ENCODE measurements at places on chromosomes 7 and 10.

GRCh38 chr7:138126928-138127327, 50.7 kb downstream of the AKR1D1 start:
- no peak for DNase-seq
- no peak overlapping the region for H3K4me3 ChIP-seq
- H3K27me3 ChIP-seq: no peaks in the 10 kb centered on the region
- H3K27ac ChIP-seq: no peak overlapping the region
- no peaks in the 10 kb centered on the region for H3K4me1 ChIP-seq
- no peaks in the 10 kb centered on the region for H3K36me3 ChIP-seq

DNA sequence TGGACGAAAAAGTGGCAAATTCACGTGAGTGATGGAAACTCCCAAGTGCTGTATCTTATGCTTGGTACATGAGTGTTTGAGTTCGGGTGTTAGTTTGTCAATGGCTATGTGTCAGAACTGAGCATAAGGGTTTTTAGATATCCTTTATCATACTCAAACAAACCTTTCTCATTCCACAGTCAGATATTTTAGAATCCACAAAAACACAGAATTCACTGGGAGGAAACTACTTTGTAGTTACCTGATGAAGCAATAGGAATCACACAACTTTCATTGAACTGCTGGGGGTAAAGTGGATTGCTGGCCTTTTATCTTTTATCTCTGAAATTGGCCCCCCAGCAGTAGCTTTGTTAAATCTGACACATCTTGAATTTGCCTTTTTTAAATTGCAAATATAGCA, 64.0 kb downstream of the DKK1 start:
- H3K27me3 ChIP-seq: no peaks in the 10 kb centered on the region
- no peak overlapping the region for H3K27ac ChIP-seq
- no peaks in the 10 kb centered on the region for H3K36me3 ChIP-seq
- H3K4me1 ChIP-seq: no peaks in the 10 kb centered on the region
- DNase-seq: no peak

GRCh38 chr7:92748495-92748894, 87.9 kb downstream of the CDK6 start:
- no peak overlapping the region for H3K27ac ChIP-seq
- H3K27me3 ChIP-seq: no peaks in the 10 kb centered on the region
- H3K4me1 ChIP-seq: no peaks in the 10 kb centered on the region
- no peak overlapping the region for H3K4me3 ChIP-seq
- no peaks in the 10 kb centered on the region for H3K36me3 ChIP-seq

DNA sequence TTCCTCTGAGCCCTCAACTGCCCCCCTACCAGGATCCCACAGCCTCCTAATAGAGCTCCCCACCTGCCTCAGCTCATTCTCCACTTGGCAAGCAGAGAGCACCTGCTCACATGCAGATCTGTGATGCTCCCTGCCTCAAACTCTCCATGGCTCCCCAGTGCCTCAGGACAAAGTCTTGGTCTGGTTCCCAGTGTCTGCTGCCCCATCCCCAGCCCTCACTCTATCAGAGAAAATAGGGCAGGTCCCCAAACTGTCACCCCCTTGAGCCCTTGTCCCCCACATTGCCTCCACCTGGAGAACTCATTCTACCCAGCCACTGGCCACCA, 20.8 kb upstream of the ELN start:
- no peak overlapping the region for H3K4me3 ChIP-seq
- no peak overlapping the region for H3K27ac ChIP-seq
- H3K36me3 ChIP-seq: no peaks in the 10 kb centered on the region
- no peaks in the 10 kb centered on the region for H3K27me3 ChIP-seq

DNA sequence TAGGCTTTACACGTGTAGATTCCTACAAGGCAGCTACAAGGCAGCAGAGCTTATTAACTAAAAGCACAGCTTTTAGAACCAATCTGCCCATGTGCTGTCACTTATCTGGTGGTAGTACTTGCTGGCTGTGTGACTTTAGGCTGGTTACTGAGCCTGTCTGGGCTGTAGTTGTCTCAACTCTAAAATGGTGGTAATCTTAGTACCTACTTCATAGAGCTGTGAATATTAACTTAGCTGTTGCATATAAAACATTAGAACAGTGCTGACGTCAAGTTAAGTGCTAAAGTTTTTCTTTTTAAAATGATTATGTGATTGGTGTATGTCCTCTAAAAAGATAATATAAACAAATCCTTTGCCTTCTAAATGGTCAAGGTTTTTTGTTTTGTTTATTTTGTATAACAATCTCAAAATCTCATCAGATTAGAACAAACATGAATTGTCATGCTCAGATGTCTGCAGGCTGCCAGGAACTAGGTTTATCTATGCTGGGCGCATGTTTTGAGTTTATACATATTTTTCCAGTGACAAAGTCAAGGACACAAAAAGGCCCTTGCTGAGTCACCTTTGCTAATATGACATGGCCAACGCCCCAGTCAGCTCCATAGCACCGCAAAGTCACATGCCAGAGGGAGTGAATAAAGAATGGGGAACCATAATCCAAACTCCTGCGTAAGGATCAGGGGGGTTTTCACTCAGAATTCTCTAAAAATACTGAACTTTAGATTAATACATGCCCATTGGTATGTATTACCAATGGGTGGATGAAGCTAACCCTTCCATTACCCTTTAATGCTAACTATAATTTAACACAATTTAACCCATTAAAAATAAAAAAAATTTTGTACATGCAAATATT, 39.8 kb upstream of the ARL4A start:
- H3K27ac ChIP-seq: no peak overlapping the region
- no peaks in the 10 kb centered on the region for H3K4me1 ChIP-seq
- DNase-seq: no peak
- peaks cover 2% of the 10 kb centered on the region for H3K27me3 ChIP-seq

DNA sequence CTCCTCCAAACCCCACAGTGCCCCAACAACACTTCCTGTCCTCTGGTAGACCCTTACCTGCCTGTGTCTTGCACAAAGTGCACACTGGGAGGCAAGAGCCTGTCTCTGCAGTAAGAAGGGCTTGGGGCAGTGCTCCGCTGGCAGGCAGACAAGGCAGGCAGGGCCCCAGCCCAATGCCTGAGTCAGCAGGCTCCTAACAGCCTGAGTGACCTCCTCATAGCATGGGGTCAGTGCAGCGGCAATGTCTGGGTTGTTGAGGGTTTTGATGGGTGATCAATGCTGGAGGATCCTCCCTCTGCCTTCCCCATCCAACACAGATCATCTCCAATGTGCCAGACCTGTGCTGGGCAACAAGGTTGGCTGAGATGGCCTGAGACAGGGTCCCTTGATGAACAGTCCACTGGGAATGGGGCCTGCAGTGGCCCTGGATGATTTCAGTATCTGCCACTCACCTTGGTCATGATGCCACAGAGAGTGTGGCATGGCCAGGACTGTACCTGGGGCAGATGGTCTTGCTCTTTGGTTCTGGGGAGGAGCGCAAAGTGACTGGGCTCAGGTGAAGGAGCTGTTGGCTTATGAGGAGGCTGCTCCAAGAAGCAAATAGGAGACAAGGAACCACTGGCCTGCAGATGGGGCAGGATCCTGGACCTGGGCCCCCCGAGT, 55.6 kb upstream of the CAMK2B start:
- no peaks in the 10 kb centered on the region for H3K4me1 ChIP-seq
- H3K4me3 ChIP-seq: no peak overlapping the region
- no peak for DNase-seq
- peaks cover 17% of the 10 kb centered on the region for H3K36me3 ChIP-seq
- H3K27ac ChIP-seq: no peak overlapping the region

- no peaks in the 10 kb centered on the region for H3K36me3 ChIP-seq
- H3K27me3 ChIP-seq: peaks cover 43% of the 10 kb centered on the region
- H3K4me1 ChIP-seq: peaks cover 31% of the 10 kb centered on the region
Measured at GRCh38 chr10:102230861-102231356, 4.8 kb downstream of the ELOVL3 start.

DNA sequence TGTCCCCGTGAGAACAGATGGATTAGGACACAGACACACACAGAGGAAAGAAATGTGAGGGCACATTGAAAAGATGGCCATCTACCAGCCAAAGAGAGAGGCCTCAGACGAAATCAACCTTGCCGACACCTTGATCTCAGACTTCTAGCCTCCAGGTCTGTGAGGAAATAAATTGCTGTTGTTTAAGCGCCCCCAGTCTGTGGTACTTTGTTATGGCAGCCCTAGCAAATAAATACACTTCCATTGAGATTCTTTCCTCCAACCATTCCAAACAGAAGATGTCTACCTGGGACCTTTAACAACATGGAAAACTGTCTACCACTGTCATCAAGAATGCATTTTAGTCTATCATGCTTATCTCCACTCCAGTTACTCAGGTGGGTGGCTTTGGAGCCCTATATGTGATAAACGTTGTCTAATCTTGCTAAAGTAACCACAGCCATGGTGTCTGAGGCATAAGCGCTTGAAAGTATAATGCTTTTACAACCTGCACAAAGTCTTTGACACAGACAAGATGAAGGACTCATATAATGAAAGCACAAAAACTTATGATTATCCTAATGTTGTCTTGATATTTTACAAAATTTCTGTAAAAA, 244.3 kb downstream of the MTERF1 start:
- H3K36me3 ChIP-seq: no peaks in the 10 kb centered on the region
- H3K27me3 ChIP-seq: no peaks in the 10 kb centered on the region
- H3K4me3 ChIP-seq: no peak overlapping the region
- H3K4me1 ChIP-seq: no peaks in the 10 kb centered on the region

GRCh38 chr10:131830446-131831130, 70.2 kb upstream of the PPP2R2D start:
- no peaks in the 10 kb centered on the region for H3K27me3 ChIP-seq
- H3K36me3 ChIP-seq: no peaks in the 10 kb centered on the region
- no peak overlapping the region for H3K4me3 ChIP-seq
- DNase-seq: no peak

DNA sequence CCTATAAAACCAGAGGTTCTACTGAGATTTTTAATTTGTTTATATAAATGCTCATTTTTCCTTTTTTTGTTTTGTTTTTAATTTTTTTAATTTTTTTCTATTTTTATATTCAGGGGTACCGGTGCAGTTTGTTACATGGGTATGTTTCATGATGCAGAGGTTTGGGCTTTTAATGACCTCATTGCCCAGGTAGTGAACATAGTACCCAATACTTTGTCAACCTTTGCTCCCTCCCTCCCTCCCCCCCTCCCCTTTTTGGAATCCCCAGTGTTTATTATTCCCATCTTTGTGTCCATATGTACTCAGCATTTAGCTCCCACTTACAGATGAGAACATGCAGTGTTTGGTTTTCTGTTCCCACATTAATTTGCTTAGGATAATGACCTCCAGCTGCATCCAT, 94.4 kb upstream of the NEBL start:
- H3K4me1 ChIP-seq: no peaks in the 10 kb centered on the region
- no peak overlapping the region for H3K4me3 ChIP-seq
- no peaks in the 10 kb centered on the region for H3K27me3 ChIP-seq

- no peaks in the 10 kb centered on the region for H3K27me3 ChIP-seq
- peaks cover 19% of the 10 kb centered on the region for H3K4me1 ChIP-seq
- H3K4me3 ChIP-seq: peak overlapping the region; percentile 79
- DNase-seq: peak; percentile 50
Measured at GRCh38 chr10:103967448-103968071, 620 bp downstream of the SLK start.

GRCh38 chr10:99297033-99297432, 32.1 kb upstream of the CNNM1 start:
- no peak overlapping the region for H3K27ac ChIP-seq
- H3K27me3 ChIP-seq: no peaks in the 10 kb centered on the region
- no peaks in the 10 kb centered on the region for H3K36me3 ChIP-seq

- H3K4me1 ChIP-seq: no peaks in the 10 kb centered on the region
- no peaks in the 10 kb centered on the region for H3K27me3 ChIP-seq
- DNase-seq: no peak
- H3K36me3 ChIP-seq: no peaks in the 10 kb centered on the region
Measured at GRCh38 chr10:48598243-48598935, 6.5 kb downstream of the ARHGAP22 start.

DNA sequence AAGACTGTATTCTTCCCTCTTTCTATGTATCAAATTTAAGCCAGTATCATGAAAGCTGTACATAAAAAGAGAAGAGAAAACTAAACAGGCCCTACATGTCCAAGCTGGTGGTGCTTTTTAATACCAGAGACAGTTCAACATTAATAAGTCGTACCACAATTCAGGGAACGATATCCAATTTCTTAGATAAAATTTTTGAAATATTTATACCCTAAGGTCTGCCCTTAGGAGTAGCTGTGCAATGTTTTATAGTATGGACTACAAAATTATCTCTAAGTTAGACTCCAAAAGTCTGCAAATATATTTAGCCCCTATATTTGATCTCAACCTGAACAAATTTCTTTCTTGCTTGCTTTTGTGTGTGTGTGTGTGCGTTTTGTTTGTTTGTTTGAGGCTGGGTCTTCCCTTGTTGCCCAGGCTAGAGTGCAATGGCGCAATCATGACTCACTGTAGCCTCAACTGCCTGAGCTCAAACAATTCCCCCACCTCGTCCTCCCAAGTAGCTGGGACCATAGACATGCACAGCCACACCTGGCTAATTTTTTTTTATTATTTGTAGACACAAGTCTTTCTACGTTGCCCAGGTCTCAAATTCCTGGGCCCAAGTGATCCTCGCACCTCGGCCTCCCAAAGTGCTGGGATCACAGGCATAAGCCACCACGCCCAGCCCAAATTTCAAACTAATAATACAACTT, 13.2 kb downstream of the ARHGAP19 start:
- no peak for DNase-seq
- peaks cover 3% of the 10 kb centered on the region for H3K4me1 ChIP-seq
- H3K27ac ChIP-seq: no peak overlapping the region
- no peaks in the 10 kb centered on the region for H3K27me3 ChIP-seq
- H3K4me3 ChIP-seq: no peak overlapping the region
- no peaks in the 10 kb centered on the region for H3K36me3 ChIP-seq

GRCh38 chr10:73771722-73772280, 10.0 kb upstream of the CHCHD1 start:
- H3K4me3 ChIP-seq: peak overlapping the region; percentile 67
- peaks cover 66% of the 10 kb centered on the region for H3K36me3 ChIP-seq
- H3K4me1 ChIP-seq: peaks cover 35% of the 10 kb centered on the region
- DNase-seq: peak; percentile 89
- H3K27me3 ChIP-seq: no peaks in the 10 kb centered on the region
- peak overlapping the region; percentile 95 for H3K27ac ChIP-seq

DNA sequence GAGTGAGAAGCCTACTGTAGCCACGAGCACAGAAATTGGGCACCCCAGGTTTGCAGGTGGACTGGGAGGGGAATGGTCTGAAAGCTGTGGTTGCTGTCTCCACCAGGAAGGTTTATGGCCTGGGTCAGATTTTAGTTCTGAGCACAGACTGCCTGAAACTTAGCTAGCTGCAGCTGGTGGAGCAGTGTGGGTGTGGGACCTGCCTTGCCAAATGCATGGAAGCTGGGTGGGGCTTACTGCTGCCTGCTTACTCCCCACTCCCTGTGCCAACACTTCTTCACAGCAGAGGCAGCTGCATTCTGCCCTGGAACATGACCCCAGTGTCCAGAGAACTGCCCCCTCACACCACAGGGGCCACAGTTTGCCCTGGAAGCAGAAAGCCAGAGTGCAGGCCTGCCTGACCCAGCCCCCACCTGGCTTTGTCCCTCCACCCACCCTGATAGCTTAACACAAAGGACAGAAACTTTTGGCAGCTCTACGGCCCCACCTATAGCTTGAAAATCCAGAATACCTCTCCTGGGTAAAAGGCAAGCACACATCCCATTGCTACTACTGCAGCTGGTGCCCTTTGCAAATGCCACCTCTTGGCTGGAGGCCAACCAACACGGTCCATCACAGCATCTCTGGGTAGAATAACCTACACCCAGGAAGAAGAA, 281.6 kb downstream of the AGMO start:
- no peaks in the 10 kb centered on the region for H3K27me3 ChIP-seq
- no peak overlapping the region for H3K27ac ChIP-seq
- no peaks in the 10 kb centered on the region for H3K36me3 ChIP-seq
- no peak for DNase-seq
- H3K4me3 ChIP-seq: no peak overlapping the region
